ENCODE measurements at places on chromosomes 7 and 10.

- H3K36me3 ChIP-seq = peaks cover 7% of the 10 kb centered on the region
- H3K4me1 ChIP-seq = peaks cover 11% of the 10 kb centered on the region
- peak overlapping the region; percentile 96 for H3K27ac ChIP-seq
- DNase-seq = peak; percentile 65
These were observed 1.2 kb upstream of the SGMS1 start for GRCh38 chr10:50624866-50625501.

DNA sequence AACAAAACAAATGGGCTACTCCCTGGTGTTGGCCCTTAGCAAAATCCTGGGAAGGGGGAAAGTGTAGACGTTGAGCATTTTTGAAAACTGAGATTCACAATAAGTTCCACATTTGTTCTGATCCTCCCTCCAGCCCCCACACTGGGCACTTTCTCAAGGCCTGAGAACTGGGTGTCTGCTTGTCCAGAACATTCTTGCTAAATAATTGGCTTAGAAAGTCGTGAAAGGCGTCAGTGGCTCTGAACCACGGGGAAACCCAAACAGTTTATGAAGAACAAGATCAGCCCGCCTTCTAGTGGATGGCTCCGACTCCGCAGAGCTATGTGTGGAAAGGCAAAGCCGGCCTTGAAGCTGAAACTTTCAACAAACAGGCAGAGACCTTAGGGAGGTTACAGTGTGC is 370.1 kb downstream of the PRPF18 start:
- DNase-seq = no peak
- no peaks in the 10 kb centered on the region for H3K36me3 ChIP-seq
- H3K27me3 ChIP-seq = no peaks in the 10 kb centered on the region
- H3K27ac ChIP-seq = no peak overlapping the region
- H3K4me1 ChIP-seq = no peaks in the 10 kb centered on the region

DNA sequence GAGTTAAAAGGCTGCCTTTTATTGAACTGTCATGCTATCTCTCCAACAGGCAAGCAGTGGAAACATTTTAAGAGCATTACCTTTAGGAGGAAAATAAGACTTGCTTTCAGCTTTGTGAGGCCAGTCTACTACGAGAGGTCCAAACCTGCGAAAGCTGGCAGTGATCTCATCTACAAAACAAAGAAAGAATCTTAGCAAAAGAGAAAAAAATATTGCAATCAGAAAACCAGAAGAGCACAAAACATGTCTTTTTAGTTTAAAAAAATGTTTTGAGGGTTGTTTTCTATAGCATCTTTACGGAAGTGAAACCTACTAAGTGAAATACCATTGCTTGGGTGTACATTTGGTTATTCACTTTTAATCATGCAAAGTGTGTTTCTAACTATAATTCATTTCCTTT is 147.9 kb downstream of the CPEB3 start:
- no peaks in the 10 kb centered on the region for H3K27me3 ChIP-seq
- no peak overlapping the region for H3K4me3 ChIP-seq
- no peak overlapping the region for H3K27ac ChIP-seq
- H3K36me3 ChIP-seq = peaks cover 4% of the 10 kb centered on the region
- no peak for DNase-seq

DNA sequence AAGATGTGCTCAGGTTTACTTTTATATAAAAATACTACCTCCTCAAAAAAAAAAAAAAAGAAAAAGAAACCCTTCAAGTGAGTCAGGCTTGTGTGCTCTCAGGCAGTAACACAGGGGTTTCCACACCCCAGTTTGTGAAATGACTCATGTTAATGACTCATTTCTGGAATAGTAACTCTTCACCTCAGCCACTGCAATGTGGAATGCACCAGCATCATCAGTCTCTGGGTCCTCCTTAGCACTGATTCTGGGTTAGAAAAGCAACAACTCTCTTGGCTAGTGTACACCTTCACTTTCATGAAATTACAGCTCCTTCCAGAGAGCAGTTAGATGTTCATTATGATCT is 110.6 kb downstream of the EMX2 start:
- no peaks in the 10 kb centered on the region for H3K27me3 ChIP-seq
- DNase-seq = peak; percentile 96
- no peaks in the 10 kb centered on the region for H3K36me3 ChIP-seq
- H3K4me1 ChIP-seq = peaks cover 12% of the 10 kb centered on the region
- H3K4me3 ChIP-seq = no peak overlapping the region
